ENCODE measurements at places on chromosomes 5 and 9.

DNA sequence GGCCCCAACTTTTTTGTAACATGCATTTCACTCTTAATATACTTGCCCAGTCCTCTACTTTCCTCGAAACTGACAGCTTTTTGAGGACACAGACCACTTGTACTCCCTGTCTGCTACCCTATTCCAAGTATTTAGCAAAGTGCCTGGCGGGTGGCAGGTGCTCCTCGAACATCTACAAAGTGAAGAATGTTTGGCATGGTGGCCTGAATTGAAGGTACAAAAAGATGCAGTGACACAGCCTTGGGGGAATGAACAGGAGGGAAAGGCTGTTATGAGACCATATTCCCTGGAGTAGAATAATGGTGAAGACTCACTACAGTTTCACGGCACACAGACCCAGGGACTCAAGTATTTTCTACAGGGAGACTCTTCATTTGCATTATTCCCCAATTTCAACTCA, 590.9 kb downstream of the PRELID2 start:
- no peak for DNase-seq

- no peak for DNase-seq
Observed at GRCh38 chr5:176447591-176447977, 601 bp upstream of the FAF2 start.

- DNase-seq = peak; percentile 75
Observed at GRCh38 chr5:132419502-132420468, 50.3 kb downstream of the SLC22A5 start.

- no peak for DNase-seq
Observed at GRCh38 chr9:105296877-105297287, 52.4 kb downstream of the SLC44A1 start.

GRCh38 chr5:39459071-39459470, 34.3 kb upstream of the DAB2 start:
- no peak for DNase-seq

DNA sequence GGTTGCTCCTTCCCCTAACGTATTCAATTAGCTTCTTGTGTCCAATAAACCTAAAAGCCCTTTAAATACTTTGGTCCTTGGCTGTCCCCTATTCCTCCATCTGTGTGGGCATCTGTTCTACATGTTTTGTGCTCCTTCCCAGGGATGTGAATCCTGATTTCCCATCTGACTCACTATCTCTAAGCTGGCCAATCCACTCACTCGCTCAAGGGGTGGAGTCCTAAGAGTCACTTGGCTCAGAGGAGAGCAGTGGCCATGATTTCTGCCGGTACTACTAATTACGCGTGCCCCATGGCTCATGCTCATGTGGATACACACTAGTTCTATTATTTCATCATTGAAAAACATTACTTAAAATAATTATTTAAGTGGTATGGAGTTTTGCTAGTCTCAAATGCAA, 89.6 kb downstream of the TAF11L14 start:
- DNase-seq = no peak

- no peak for DNase-seq
Observed at GRCh38 chr9:121398374-121398773, 28.3 kb upstream of the STOM start.

DNA sequence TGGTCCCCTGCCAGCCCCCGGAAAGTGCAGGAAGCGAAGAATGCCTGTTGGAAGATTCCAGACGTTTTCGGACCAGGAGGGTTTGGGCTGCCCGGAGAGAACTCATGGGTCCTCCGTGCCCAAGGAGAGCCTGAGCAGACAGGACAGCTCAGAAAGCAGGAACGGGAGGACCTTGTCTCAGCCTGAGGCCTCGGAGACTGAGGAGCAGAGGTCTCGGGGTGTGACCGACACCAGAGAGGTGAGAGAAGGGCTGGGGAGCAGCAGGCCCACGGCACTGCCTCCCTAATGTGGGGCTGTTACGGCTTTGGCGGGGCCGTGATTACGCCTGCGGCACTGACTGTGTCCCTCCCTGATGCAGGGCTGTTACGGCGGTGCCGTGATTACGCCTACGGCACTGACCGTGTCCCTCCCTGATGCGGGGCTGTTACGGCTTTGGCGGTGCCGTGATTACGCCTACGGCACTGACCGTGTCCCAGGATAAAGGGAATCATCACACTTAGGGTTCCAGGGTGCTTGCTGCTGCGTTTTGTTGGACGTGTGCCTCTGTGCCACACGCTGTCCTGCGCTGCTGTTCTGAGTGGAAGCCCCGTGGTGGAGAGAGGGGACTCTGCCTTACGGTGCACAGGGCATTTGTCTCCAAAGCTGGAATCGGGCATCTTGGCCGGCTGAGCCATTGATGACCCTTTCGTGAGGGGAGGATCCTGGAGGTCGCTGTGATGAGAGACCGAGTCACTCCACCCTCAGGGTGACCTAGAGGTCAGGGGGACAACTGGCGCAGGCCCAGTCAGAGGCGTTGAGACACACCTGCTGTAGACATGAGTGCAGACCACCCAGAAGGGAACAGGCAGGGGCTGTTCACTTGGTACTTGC, 25.7 kb downstream of the CEP72 start:
- no peak for DNase-seq

DNA sequence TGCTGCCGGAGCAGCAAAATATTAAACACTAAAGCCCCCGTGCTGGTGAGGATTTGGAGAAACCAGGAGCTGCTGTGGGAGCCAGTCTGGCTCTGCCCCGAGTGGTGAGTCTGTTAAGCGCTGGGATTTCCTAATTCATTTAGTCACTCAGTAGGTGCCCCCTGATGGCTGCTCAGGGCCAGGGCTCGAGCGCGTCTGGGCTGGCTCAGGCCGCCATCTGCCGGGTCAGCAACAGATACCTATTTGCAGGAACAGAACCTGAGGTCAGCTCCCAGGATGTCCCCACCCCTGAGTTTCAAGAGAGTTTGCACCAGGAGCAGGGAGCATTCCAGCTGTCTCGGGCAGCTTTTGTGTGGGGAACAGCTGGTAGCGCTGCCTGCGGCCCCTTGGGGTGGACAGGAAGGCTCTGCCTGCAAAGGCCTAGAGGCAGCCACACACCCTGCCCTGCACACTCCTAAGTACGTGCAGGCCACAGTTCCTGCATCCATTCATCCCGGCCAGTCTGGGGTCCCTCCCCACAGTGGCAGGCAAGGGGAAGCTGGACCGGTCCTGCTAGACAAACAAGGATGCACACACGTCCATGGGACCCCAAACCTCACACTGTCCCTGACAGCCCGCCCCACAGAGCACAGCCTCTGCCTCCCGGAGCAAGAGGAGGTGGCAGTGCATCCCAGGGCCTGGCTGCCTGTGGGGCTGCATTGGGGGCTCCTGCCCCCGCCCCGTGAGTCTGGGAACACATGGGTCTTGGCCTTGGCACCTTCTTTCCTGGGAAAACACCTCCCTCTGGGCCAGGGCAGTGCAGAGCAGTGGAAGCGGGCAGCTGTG, 83.7 kb downstream of the ADAMTS2 start:
- peak; percentile 41 for DNase-seq

DNA sequence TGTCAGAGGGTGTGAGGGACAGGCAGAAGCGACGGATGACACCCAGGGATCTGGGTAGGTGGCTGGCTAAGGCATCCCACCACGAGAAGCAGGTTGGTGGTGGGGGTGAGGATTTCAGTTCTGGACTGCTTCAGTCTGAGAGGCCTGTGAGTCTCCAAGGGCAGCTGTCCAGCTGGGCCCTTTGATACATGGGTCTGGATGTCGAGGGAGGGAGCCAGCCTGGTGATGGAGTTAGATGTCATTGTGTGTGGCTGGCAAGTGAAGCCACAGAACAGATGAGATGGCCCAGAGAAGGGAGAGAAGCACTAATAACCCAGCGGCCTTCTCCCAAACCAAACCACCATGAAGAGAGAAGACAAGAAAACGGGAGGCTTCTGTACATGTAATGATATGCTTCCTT, 11.1 kb downstream of the MED27 start:
- DNase-seq = no peak

DNA sequence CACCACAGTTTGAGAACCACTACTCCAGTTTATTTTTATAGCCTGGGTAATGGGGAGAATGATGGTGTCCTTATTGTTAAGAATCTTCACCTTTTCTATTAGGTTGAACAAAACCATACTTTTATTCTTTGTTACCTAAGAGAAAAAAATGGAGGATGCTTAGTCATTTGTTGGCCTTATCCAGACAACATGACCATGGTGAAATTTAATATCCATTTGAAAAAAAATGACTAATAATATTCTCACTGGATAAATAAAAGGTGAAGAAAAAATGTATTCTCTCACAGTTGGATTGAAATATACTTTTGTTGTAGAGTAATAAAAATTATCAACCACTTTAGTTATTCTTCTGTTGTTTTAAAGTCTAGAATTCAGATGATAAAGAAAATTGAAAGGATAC, 5.8 kb upstream of the CCNH start:
- no peak for DNase-seq

DNA sequence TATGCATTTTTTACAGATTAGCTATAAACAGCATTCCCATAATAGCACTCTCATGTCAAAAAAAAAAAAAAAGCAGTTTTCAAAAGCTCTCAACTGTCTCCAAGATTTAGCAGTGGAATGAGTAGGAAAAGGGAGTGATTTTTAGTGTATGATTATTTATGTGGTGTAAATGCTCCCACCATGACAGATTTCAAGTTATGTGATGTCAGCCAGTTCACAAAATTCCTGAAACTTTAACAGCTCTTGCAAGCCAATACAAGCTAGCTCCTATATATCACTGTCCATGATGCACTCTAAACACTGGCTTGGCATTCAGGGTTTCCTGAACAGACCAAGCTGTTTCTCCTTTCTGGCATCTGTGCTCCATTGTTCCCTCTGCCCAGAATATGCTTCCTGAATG, 7.9 kb upstream of the ANKDD1B start:
- no peak for DNase-seq
